ENCODE measurements at places on chromosomes 12 and 14.

- no peak for DNase-seq
Measured at GRCh38 chr12:119902084-119902509, 25.0 kb upstream of the CIT start.

GRCh38 chr14:106686533-106686932 is 1160.2 kb downstream of the TMEM121 start:
- DNase-seq: no peak

GRCh38 chr14:84674636-84675035 is 855.3 kb upstream of the FLRT2 start:
- no peak for DNase-seq

DNA sequence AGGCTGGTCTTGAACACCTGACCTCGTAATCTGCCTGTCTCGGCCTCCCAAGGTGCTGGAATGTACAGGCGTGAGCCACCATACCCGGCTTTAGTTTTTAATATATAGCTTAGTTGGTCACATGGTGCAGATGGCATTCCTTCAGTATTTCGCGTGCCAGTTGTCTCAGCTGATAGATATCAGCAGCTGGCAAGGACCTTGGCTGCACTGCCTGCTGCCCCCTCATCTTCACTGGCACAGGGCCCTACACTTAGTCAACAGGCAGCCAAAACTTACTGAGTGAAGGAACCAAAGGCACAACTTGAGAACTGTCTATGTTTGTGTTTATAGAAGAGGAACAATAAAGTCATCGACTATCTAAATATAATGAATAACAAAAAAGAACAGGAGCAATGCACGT is 31.0 kb downstream of the EID3 start:
- no peak for DNase-seq

GRCh38 chr12:83826112-83826511 is 1086.5 kb downstream of the SLC6A15 start:
- no peak for DNase-seq

DNA sequence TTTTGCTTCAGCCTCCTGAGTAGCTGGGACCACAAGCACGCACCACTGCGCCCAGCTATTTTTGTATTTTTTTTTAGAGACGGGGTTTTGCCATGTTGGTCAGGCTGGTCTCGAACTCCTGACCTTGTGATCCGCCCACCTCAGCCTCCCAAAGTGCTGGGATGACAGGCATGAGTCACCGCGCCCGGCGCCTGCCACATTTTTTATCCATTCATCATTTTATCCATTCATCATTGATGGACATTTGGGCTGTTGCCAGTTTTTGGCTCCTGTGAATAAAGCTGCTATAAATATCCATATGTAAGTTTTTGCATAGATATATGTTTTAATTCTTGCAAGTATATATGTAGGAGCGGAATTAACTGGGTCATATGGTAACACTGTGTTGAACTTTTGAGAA is 79.5 kb downstream of the DAAM1 start:
- DNase-seq: no peak

DNA sequence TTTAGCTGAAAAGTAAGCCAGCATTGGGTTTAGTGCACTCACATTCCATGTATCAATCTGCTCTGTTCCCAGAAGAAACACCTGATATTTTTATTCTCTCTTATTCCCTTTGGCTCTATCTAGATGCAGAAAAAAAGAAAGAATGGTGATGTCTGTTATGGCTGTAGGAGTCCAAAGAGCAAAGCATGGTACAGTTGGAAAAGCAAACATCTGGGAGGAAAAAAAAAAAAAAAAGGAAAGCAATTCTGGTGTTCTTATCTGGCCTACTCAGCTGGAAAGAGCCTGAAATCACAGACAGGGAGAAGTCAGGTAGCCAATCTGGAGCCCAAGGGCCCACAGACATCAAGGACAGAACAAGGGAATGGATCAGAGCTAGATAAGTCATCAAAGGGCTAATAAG is 293.9 kb downstream of the DUSP6 start:
- DNase-seq: no peak

GRCh38 chr14:26415618-26416123 is 182.2 kb downstream of the NOVA1 start:
- no peak for DNase-seq

GRCh38 chr12:53738406-53739213 is 11.4 kb upstream of the CALCOCO1 start:
- no peak for DNase-seq

- no peak for DNase-seq
Measured at GRCh38 chr14:92400579-92401444, 77.8 kb downstream of the SLC24A4 start.

DNA sequence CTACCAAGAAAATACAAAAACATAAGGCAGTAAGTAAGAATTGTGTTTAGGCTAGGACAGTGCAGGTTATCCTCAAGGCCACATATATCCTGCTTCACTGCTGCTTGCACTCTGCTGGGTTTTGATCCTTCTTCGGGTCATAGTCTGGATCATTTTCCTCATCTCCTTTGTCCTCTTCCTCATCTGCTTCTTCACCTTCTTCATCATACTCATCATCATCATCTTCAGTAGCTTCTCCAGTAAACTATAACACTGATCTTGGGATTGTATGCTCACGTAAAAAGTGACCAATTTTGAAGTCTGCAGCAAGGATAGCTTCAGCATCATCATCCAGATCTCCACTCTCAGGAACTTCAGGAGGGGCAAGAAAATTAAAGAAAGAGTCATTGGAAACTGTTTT is 29.4 kb downstream of the YARS2 start:
- no peak for DNase-seq

DNA sequence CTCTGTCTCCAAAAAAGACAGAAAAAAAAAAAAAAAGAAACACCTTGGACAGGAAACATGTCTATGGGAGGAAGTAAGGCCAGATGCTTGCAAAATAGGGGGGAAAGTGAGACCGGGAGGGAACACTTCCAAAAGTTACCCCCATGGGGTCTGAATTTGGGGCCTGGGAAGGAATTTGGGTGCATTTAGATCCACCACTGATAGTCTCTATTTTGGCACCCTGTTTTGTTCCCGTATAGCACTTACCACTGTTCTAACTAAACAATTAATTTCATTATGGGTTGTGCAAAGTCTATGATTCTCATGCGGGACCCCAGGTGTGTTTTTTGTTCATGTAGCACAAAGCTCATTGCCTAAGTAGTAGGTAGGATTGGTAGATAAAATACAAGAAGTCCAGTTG is 1.4 kb upstream of the MLEC start:
- no peak for DNase-seq

DNA sequence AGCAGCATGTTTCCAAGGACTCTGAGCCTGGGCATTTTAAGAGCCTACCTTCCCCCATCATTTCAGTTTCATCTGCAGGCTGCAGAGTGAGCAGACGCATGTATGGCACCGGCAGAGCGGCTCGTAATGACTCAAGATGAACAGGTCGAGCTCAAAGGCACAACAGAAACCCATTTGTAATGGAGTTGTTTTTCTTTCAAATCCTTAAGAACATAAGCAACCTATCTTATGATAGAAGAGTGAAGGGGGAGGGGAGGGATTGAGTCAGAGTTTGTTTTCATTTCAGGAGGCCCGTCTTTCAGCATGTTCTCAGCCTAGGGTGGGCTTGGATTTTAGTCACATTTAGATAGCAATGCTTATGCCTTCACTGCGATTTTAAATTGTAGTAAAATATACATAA is 54.9 kb upstream of the CISTR start:
- DNase-seq: no peak

DNA sequence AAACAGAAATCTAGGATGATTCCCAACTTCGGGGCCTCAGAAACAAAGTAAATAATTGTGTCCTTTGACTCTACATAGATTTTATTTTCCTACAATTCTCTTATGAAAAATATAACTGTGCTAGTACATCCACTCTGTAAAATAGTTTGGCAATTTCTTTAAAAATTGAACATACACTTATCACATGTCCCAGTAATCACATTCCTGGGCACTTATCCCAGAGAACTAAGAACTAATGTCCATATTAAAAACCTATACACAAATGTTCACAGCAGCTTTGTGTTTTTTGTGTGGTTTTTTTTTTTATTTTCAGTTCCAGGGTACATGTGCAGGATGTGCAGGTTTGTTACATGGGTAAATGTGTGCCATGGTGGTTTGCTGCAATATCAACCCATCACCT is 99.0 kb downstream of the KCNH5 start:
- DNase-seq: no peak

DNA sequence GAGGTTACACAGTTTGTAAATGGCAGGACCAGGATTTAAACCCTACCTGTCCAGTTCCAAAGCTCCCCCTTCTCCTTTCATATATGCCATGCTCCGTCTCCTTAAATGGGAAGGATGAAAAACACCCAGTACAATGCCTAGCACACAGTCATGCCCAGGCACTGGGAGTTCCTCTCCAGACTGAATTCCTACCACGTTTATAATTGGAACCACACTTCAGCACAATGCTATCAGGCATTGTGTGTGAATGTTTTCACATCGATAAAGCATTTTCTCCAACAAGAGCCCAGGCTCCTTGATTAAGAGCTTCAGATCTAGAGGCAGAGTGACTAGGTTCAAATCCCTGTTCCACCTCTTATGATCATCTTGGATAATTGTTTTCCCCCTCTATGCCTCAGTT is 2.7 kb upstream of the NUAK1 start:
- DNase-seq: no peak

DNA sequence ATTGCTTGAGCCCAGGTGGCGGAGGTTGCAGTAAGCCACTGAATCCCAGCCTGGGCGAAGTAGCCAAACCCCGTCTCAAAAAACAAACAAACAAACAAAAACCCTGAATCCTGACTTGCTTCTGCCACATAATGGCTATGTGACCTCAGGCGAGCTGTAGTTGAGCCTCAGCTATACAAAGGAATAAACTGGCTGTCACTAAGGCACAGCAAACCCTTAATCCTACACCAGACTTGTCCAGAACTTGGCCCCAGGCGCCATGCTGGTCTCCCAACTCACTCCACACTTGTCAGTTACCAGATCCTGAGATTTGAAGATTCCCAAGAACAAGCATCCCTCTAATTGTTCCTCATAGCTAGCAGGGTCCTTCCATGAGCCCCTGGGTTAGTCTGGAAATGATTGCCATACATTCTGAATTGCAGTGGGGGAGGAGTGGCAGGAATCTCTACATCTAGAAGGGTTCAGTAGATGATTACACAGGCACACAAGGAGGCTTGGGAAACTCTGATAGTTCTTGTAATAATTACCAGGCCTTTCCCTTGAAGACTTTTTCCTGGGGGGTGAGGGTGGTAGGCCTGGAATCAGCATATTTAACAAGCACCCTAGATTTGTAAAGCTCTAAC is 9.9 kb downstream of the MAP3K12 start:
- DNase-seq: no peak

Measured in cortex of kidney (tissue), 1 donor.